ENCODE measurements at places on chromosomes 5 and 9.

- peak; percentile 27 for DNase-seq
These were observed 3.0 kb upstream of the HRCT1 start for GRCh38 chr9:35903049-35903448.

GRCh38 chr9:21933865-21934264 lies 60.3 kb downstream of the CDKN2A start:
- DNase-seq: no peak

DNA sequence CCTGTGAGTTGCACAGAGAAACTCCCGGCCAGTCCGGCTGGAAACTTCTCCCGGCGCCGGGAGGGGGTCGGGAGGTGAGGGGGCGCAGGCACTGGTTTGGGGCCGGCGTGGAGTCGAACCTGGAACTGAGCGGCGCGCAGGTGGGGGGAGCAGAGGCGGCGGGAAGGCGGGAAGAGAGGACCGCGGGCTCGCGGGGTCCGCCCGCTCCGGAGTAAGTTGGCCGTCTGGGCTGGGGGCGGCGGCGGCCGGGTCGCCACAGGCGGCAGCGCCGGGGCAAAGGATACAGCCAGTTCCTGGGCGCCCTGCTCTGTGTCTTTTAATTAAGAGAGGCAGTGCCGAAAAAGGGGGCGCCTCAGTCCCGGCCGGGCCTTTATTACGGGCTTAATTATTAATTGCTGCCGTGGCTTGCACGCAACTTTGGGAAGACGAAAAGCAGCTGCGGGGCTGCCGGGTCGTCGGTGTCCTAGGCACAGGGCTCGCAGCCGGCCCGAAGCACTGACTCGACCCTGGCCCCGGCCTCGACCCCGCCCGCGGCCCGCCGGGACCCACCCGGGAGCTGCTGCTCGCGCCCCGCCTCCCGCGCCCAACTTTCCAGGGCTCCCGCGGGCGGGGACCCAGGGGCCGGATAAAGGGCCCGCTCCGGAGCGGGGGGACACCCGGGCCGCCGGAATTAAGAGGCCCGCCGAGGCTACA lies 1.1 kb downstream of the NTNG2 start:
- DNase-seq: no peak

DNA sequence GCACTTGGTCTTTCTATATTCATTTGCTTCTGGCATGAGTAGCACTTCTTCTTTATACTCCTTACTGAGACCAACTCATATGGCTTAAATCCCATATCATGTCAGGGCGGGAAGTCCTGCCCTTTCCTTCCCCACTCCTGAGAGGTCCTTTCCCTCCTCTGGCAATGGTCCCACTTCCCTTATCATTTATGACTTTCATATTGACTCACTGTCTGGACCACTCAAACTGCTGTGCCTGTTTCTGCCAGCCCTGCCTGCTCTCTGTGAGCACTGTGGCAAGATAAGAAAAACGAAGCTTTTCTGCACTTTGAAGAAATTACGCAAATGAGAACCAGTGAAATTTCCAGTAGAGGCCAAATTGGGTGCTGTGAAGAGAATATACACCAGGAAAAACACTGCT lies 58.1 kb downstream of the ZNF474 start:
- DNase-seq: no peak

- DNase-seq: no peak
These were observed 227.3 kb downstream of the MCTP1 start for GRCh38 chr5:95057615-95058014.

DNA sequence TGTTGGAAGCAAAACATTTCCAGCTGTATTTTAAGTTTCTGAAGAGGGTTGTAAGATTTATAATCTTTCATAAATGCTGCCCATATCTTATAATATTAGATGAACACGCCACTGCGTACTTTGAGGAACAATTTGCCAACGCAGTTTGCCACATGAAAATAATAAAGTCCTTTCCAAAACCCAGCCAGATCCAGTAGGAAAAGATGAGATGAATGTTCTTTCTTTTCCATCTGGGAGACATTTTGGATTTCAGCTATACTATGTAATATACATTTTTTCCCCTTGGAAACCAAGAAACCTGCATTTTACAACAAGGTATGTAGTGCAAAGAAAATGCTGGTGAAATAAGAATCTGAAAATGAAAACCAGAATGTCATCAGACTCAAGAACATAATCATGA lies 125.4 kb downstream of the NFIB start:
- no peak for DNase-seq

GRCh38 chr5:162096448-162096847 lies 28.9 kb downstream of the GABRG2 start:
- no peak for DNase-seq

- no peak for DNase-seq
These were observed 68.2 kb downstream of the DMRTA1 start for GRCh38 chr9:22514871-22515270.

GRCh38 chr9:72978744-72979143 lies 25.9 kb upstream of the ALDH1A1 start:
- no peak for DNase-seq

DNA sequence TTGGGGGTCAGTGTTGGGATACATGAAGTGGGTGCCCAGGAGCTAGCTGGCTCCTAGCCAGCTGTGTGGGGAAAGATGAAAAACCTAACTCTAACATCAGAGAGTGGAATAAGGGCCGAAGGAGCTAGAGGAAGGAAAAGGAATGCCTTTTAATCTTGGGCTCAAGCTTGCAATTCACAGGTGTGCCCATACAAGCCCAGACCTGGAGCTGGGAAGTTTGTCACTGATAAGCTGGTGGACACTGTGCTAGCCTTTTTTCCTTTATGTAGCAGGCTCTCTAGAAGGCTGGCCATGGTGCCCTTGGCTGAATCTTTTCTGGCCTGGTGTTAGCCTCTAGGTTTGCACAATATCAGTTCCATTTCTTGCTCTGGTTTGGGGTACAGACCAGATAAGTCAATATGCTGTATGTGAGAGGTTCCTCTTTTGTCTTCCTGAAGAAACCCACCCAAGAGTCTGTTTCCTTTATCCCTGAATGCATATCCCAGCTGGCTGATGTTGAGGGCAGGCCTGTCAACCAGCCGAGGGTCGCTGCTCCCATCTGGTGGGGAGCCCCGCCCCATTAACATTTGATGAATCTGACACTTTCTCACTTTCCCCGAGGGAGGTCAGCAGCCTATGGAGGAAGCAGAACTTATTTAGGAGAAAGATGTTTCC lies 92.4 kb upstream of the CXCL14 start:
- no peak for DNase-seq

DNA sequence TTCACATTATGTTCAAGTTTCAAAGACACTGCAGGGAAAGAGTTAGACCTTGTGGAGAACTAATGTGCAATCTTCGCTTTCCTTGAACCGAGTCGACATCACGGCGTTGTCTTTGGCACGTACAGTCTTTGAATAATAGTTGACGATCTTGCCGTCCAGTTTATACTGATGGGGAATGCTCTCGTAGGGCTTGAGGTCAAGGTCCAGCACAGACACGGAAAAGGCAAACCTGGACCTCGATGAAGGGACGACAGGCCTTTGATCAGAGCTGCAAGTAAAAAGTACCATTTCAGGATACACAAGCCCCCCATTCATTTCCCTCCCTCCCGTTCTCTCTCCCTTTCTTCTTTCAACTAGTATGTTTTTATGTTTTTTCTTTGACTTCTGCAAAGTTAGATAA lies 54.1 kb downstream of the IPPK start:
- no peak for DNase-seq

DNA sequence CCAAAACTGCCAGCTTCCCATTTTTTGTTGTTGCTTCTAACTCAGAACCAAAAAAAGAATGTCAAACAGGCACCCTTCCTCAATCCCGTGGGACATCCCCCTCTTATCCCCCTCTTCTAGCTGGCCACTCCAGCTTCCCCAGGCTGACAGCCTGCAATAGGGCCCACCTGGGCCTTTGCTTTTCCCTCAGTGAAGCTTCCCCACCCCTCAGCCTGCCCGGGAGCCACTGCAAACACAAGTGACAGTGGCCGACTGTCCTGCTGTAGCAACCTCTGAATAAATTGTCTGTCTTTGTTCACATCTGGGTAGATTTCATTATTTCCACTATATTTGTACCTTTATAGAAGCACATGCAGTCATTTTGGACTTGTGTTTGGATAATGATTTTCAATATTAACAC lies 245.3 kb downstream of the GADD45G start:
- no peak for DNase-seq

DNA sequence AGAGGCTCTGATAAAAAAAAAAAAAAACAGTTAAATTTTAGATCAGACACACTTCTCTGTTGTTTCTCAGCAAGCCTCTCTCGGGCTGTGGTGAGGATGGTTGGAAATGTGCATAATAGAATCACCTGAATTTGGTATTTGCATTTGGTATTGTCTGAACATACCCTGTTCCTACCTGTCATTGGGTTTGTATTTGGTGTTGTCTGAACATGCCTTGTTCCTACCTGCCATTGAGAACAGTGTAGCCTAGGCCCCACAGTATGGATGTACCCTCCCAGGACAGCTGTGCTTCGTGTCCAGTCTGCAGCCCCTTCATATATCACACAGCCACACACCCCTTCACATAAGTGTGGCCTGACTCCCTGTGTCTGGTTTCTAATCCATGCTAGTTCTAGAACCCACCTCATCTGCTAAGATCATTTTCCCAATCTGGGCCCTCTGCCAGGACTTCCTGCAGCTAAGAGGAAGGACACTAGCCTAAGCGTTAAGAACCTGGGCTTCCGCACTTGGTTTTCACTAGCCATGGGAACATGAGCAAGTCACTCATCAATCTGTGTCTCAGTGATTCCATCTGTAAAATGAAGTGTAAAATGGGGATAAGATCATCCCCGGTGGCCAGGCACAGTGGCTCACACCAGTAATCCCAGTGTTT lies 49.2 kb downstream of the ITGA2 start:
- DNase-seq: no peak

DNA sequence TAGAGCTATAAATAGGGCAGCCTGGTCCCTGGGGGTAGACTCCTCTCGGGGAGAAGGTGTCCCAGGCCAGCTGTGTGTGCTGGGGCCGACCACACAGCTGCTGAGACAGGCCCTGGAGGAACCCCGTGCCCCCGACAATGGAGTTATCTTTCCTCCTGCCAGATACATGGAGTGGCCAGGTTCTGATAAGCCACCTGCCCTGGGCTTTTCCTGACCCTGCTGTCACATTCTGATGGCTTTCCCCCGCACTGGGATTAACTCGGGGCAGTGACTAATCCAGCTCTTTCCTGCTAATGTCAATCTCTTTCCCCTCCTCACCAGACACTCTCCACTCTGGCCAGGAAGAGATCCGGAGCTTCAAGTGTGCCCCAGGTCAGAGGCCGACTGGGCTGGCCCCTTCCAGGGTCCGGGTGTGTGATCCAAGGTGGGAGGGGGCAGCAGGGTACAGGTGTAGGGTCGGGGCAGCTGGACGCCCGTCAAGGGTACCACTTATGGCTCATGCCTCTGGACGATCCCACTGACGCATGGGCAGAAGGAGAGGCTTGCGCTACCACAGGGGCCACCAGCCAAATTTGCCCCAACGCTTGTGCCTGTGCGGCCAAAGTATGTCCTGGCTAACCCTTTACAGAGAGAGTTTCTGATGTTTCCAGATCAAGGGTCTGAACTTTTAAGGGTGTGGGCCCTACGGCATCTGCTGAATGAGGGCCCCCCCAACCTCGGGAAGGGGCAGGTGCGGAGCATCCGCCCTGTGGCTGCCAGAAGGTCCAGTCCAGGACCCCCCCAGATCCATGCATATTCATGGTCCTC lies 20.6 kb upstream of the COL5A1 start:
- no peak for DNase-seq

DNA sequence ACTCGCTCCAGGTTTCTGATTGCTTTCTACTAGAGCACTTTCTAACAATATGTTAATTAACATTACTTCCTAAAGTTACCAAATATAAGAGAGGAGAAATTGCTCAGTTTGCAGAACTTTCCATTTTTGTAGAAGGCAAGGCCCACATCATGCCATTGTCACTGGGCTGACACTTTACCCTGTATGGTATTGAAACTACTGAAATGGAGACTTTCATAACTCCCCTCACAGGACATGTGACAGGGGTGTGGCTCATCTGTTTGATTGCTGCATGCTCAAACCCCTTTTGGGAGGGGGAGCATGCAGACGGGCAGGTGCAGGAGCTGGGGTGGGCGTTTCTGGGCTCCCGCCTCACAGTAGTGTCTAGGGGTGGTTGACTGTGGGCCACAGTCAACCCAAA lies 206.3 kb upstream of the GHR start:
- DNase-seq: no peak

DNA sequence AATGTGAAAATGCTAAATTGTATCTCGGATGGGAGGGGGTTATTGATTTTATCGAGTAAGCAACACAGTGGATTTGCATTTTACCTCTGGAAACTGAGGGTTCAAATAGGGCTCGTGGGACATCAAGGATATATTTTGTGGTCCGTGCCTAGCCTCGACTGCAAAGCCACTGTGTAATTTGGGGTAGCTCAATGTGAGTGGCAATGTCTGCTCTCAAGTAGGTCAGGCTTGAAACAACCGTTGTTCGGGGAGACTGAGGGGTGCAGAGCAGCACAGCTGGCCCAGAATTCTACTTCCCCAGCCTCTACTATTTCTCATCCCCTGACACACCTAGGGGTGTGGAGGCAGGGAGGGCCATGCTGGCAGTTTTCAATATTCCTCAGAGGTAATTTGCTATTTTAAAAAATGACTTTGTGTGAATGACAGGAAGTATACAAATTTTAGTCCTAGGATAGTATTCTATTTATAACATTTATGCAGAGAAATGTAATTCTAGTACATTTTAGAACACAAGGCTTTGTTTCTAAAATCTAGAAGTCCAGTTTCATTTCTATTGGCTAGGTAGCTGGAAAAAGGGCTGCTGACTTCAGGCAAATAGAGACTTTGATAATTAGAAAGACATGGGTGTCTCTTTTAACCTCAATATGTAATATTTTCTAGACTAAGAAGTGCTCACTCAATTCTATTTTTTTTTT lies 1.4 kb upstream of the DAB2 start:
- no peak for DNase-seq

GRCh38 chr9:134629586-134630392 lies 11.8 kb upstream of the COL5A1 start:
- DNase-seq: no peak

- DNase-seq: no peak
These were observed 125.0 kb downstream of the MSX2 start for GRCh38 chr5:174849426-174849825.

DNA sequence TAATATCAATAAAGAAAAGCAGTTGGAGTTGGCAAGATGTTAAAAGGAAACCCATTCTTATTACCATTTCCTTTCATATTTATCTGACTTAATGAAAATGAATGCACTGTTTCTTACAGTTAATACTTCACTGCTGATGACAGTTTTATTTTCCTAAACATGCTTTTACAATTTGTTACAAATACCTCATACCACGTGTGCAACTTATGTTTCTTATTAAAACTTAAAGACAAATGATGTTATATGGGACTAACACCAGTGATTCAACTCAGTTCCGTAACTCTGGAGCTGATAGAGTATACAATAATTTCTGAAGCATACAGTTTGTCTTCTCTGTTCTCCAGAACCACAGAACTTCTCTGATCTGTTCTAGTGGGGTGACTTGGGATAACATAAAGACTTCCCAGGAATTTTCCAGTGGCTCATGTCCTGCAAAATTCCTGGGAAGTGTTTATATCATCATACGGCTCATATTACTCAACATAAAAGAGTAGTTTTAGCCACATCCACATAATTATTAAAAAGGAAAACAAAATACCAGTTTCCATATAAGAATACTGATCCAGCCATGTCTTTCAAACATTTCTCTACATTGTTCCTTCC lies 1259.0 kb upstream of the C9orf72 start:
- no peak for DNase-seq
